ENCODE measurements at places on chromosomes 3 and 15.

- DNase-seq = no peak
Measured at GRCh38 chr3:66709532-66709931, 208.7 kb upstream of the LRIG1 start.

- DNase-seq = no peak
Measured at GRCh38 chr3:195095704-195096036, 175.3 kb downstream of the XXYLT1 start.

GRCh38 chr3:190497811-190498210, 16.1 kb upstream of the IL1RAP start:
- no peak for DNase-seq

DNA sequence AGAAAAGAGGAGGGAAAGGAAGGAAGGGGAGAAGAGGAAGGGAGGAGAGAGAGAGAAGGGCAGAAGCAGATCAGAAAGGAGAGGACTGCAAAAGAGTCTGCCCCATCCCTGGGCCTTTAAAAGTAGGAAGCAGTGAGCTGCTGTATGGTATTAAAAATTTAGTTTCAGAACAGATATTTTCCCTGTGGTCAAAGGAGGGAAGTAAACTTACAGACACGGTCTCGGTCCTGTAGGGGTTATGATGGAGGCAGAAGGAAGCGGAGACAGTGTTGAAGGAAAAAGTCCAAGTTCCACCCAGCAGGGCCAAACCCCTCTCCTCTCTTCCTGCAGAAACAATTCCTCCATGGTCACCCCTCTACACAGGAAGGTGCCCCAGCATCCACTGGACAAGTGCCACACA, 122.0 kb upstream of the PROK2 start:
- DNase-seq = no peak

Data from endodermal cell (in vitro differentiated cells).